ENCODE measurements at places on chromosomes 5 and 9.

- peak; percentile 38 for DNase-seq
Measured at GRCh38 chr5:58925627-58926540, 343.0 kb downstream of the RAB3C start.

DNA sequence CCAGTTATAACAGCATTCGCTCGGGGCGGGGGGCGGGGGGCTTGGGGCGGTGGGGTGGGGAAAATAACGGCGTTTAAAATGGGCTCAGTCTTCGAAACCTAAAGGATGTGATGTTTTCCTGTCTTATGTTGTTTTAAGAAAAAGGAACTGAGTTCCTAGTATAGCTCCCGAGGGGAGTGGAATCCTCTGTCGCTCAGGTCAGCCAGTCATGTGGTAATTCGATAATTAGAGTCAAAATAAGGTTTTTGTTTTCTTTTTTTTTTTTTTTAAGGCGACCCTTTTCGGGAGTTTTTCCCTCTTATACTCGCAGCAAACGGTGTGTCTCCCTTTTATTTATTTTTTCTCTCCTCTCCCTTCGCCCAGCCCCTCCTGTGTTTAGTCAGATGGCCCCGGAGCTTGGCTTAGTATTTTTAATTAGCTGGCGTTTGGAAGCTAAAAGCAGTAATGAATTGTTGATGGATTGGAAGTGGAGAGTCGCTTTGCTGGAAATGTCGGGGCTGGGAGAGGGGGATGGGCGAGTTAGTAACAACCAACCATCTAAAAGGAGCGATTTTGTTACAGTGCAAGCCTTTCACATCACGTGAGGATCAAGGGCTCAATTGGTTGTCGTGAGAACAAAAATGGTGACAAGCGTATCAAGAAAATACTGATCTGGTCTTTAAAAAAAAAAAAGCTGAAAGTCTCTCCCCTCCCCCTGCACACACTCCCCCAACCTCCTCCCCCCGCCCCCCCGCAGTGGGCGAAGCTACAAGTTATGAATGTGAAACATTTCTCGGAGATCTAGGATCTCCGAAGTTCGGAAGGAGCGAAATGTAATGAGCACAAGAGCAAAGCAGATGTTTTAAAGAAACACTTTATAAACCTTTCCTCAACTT lies 714 bp upstream of the ZNF608 start:
- peak; percentile 72 for DNase-seq

DNA sequence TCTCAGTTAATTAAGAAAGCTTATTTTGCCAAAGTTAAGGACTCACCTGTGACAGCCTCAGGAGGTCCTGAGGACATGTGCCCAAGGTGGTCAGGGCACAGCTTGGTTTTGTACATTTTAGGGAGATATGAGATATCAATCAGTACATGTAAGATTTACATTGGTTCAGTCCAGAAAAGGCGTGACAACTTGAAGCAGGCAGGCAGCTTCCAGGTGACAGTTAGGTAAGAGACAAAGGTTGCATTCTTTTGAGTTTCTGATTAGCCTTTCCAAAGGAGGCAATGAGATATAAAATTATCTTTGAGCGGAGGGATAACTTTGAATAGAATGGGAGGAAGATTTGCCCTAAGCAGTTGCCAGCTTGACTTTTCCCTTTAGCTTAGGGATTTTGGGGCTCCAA lies 47.8 kb downstream of the SLC1A1 start:
- no peak for DNase-seq

DNA sequence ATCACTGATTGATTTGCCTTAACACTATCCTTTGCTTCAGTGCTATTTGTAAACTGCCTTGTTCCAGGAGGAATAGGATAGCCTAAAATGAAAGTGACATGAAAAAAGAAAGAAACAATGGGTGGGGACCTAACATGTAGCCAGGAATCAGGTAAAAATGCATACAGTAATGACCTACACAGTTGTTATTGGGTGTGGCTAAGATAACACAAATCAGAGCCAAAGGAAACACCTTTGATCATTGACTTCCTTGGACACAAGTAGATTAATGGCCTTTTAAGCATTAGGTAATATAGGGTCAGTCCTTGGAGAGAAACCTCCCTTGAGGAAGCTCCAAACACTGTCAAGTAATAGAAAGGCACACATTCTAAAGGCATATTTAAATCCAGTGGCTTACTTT lies 220.4 kb downstream of the TRPM3 start:
- DNase-seq, result no peak

All from DMS79 treated with DMSO at 0.1 percent for 48 hours (cell line).